Stimulated activated CD4-positive, alpha-beta T cell treated with anti-CD3 and anti-CD28 coated beads, Interleukin-1b, Interleukin-23, amount 100 ng/mL, for 1 hour (primary cell): ENCODE measurements at places on chromosomes 6 and 20.
A peak's percentile ranks its signal among the peaks of the same experiment; 100 is the strongest.

DNA sequence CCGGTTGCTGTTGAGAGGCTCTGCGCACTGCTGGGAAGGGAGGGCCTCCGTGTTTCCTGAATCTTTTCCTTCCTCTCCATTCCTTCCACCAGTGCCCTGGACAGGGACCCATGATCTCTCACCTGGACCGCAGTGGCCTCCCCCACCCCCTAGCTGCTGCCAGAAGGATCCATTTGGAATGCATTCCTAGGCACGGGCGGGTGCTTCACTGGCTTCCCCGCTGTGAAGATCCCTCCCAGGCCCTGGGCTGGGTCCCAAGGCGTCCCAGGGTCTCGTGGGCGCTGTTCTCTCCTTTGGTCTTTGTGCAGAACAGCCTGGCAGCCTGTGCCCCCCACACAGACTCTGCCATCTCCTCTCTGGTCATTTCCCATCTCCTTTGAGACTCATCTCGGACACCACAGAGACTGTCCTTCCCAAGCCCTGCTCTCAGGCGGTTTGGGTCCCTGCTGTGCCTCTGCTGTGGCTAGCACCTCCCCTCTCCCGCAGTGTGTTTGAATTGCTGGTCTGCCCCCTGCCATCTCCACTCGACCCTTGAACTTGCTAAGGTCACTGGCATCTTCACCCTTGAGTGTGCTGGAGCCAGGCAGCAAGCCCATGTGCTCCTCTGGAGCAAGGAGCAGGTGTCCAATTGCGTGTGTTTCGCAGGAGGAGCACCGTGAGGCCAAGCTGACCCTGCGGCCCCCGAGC is 59.0 kb downstream of the TCP11 start:
- no peak for DNase-seq

DNA sequence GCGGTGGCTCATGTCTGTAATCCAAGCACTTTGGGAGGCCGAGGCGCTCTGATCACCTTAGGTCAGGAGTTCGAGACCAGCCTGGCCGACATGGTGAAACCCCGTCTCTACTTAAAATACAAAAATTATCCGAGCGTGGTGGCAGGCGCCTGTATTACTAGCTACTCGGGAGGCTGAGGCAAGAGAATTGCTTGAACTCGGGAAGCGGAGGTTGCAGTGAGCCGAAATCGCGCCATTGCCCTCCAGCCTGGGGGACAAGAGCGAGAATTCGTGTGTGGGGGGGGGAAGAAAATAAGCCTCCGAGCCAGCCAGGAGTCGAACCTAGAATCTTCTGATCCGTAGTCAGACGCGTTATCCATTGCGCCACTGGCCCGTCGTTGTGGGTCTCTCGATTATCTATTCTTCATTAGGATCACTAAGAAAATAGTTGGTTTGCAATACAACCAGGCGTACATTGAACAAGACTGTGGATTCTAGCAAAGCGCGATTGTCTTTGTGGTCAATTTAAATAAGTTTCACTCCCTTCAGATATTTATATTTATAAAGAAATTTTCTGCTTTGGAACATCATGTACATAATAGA is 33.9 kb upstream of the PRSS16 start:
- DNase-seq, result no peak

GRCh38 chr6:100220543-100220942 is 226.5 kb upstream of the MCHR2 start:
- no peak for DNase-seq

DNA sequence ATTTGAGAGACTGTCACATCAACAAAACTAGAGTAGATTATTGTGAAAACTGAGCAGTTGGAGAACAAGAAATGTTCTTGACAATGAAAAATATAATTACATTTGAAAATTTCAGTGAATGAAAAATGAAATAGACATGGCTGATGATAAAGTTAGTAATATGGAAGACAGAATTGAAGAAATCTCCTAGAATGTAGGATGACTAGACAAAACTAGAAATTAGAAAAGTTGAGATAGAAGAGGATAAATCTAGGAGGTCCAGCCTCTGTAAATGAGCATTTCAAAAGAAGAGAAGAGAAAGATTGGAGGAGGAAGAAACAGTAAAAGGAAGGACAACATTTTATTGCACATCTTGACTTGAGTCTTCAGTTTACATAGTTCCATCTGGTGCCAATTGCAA is 178.7 kb downstream of the NFATC2 start:
- no peak for DNase-seq

DNA sequence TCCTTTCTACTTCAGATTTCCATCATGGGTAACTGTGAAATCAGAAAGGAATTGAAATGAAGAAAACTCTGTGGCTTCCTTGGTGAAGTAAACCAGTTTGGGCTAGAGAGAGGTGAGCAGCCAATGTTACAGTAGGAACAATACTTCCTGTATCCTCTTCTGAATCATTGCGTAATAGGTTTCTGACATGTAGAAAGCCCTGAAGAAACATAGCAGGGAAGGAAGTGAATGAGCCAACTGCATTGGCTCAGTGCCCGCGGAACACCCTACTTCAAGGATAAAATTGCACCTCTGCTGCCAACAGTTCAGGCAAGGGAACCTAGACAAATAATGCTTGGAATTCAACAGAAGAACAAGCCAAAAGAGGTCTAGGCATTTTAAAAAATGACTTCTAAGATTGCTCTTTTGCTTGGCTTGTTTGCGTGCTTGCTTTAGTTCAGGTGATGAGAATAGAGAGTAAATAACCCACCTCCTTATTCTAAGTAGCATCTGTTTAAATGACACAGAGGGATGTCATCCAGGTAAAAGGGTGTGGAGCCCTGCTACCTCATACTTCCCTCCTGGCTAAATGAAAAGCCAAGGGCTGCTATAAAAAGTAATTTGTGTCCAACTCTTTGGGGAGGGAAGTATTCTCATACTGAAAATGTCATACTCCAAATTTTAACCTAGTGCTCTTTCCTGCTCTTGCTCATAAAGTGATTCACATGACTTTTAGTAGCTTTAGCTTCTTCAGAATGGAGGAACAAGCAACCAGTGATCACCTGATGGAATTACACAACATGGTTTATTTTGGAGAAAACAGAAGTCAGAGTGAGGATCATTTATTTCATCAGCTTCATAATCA is 30.0 kb upstream of the AKIRIN2 start:
- DNase-seq, result no peak

DNA sequence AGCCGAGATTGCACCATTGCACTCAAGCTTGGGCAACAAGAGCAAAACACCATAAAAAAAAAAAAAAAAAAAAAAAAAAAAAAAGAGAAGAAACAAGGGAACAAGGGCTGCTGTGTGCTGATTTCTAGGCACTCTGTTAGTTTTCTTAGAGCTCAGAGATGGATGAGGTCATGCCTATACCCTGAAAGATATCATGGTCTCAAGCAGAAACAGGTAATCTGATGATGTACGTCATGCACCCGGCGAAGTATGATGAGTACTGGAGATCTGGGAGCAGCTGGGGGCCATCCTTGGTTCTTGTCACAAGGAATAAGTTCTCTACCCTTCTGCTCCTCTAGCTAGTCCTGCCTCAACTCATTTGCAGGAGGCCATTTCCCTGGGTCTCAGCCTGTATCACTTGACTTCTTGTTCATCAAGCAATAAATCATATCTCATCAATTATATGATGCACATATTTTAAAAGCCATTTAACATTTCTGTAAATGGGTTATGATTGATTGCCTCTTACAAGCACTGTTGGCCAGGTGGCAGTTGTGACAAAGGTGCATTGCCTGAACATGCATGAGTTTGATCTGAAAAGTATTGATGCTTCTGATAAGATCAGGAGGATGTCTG is 517.2 kb downstream of the DHX35 start:
- no peak for DNase-seq

GRCh38 chr6:139882234-139882633 is 507.8 kb upstream of the CITED2 start:
- no peak for DNase-seq

DNA sequence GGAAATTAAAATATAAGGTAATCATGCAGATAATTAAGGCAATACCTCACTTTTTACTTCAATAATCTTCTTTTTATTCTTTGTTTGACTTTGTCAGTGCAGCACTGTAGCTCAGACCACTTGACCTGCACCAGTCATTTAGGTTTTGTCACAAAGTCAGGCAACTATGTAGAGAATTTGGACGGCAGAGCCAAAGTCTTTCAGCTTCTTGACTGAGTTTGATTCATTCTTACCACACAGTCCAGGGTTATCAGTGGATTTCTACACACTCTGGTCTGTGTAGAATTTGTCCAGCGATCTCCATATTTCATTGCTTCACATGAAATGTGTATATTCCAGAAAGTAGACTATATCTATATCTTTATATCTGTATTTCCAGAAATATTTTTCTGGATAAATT is 107.3 kb downstream of the TFAP2B start:
- no peak for DNase-seq

DNA sequence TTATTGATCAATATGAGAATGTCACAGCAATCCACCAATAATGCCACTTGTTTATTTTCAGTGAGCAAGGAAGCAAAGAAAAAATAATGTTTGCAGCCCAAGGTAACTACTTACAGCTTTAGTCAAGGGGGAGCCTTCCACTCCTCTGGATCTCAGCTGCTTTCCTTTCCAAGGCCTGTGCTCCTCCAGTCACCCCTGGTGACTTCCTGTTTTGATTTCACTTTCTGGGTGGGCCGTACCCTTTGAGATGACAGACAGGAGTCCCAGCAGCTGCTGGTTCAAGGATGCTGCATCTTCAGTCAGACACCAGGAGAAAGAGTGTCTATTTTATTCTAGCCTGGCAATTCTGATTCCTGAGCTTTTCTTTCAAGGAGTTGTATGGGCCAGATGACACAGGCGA is 5.6 kb upstream of the VNN2 start:
- peak; percentile 3 for DNase-seq

DNA sequence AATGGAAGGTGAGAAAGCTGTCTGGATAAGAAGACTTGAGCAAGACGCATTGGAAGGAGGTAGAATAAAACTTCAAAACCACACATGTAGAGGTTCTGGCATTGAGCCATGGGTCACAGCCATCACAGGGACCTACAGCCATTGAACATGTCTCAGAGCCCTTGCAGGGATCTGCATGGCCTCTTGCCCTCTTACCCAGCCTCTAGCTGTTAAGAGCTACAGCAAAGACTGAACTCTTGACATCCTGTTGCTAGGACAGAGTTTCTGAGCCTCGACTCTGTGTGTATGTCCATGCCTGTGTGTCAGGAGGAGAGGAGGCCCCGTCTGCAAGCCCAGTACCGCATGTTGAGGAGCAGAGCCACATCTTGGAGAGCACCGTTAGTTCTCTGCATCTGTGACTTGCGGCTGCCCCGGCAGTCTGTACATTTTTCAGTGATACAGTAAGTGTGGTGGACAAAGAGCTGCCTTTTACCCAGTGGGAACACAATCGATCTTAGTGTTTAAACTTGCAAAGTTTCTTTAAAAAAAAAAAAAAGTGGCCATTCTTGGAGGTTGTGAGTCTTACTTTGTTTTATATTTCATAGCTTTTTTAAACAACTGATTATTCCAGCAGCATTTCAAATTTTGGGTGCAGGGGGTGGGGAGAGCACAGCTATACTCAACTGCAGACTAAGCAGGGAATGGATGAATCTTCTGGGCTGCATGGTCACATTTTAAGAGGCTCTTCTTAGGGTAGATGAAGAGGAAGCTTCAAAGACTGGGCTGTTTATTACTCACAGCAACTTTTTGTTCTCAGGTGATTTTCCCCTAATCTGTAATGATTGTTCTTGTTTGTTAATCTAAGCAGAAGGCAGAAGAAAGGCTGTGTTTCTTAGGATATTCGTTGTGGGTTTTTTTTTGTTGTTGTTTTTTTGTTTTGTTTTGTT is 88.5 kb downstream of the TBC1D7 start:
- DNase-seq, result no peak

- DNase-seq, result no peak
Observed at GRCh38 chr6:113881478-113881980, 24.4 kb downstream of the MARCKS start.

GRCh38 chr20:7123457-7123856 is 356.0 kb downstream of the BMP2 start:
- DNase-seq, result no peak

- DNase-seq, result no peak
Observed at GRCh38 chr20:9300080-9300479, 214.3 kb upstream of the LAMP5 start.

GRCh38 chr6:48766349-48766748 is 655.4 kb upstream of the PTCHD4 start:
- DNase-seq, result no peak
